ENCODE measurements at places on chromosomes 12 and 14.

- no peak for DNase-seq
These were observed 25.1 kb downstream of the KCNC2 start for GRCh38 chr12:75184516-75184915.

- DNase-seq: no peak
These were observed 608 bp downstream of the ZNF410 start for GRCh38 chr14:73887318-73887616.

- no peak for DNase-seq
These were observed at the start of gene SLC2A14 for GRCh38 chr12:7872566-7873319. Gene SLC2A14, minus strand, starts transcription at chr12:7872915. Its CDS starts 3,035 bp downstream, at chr12:7869880.

- no peak for DNase-seq
These were observed 170.3 kb upstream of the LMNTD1 start for GRCh38 chr12:25723336-25723735.

DNA sequence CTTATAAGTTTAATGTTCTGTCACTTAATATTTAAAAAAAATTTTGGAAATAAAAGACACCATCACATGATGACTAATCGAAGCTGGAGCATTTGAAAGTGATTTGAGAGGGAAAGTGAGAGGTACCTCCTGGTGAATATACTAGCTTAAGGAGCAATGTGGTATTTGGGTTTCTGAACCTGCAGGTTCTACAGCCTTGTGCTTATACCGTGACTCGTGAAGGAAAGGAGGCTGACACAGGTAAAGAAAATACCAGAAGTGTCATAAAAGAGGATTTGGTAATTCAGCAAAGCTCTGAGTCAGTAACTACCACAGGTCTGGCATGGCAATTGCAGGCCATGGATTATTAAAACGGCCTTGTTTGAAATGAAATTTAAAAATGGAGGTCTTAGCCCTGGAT lies 151.0 kb downstream of the SLC38A4 start:
- no peak for DNase-seq

DNA sequence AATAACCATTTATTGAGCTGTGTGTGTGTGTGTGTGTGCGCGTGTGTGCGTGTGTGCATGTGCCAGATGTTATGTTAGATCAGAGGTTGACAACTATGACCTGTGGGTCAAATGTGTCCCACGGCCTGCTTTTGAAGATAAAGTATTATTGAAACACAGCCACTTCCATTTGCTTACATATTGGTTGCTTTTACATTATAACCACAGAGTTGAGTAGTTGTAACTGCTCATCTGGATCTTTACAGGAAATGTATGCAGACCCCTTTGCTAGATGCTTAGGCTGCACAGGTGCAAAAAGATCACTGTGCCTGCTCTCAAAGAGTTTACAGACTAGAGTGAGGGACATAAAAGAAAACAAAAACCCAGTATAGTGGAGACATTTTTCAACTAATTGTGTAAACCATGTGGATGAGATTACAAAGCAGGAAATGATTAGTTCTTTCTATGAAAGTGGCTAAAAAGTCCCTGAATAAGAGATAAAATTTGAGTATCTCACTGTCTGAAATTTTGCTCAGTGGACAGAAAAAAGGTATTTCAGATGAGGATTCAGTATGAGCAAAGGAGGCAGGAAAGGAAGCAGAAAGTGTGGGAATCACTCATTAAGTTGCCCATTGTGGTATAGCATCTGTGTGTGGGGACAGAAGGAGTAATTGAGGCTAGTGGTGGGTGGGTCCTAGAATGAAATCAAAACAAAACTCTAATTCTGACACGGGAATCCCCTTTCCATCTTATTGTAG lies 188.4 kb downstream of the PAH start:
- DNase-seq: no peak

DNA sequence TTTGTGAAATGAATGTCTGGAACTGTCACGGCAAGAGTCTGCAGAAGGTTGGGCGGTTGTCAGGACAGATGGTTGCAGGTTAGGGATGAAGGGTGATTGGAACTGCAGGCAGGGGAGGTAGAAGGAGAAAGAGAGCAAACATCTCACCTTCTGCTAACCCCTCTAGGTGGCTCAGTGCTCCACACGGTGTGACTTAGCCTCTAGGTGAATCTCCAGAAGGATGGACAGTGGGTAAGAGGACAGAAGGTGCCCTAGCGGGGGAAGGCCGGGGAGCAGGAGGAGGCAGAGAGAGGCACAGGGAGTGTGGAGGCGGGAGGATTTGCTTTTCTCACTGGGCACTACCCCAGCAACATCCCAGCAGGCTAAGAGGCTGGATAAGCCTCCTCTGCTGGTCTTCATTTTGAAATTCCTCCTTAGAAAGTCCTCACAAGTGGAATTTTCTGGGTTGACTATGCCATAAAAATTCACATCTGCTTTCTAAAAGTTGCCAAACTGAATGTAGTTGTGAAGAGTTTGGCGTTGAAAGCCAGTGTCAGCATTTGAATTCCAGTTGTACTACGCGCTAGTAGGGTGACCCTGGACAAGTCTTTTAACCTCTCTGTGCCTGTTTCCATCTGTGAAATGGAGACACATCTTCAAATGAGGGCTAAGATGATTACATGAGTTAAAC lies 10.7 kb upstream of the GPR68 start:
- peak; percentile 79 for DNase-seq

GRCh38 chr14:72576258-72576657 lies 317.6 kb downstream of the DPF3 start:
- no peak for DNase-seq

DNA sequence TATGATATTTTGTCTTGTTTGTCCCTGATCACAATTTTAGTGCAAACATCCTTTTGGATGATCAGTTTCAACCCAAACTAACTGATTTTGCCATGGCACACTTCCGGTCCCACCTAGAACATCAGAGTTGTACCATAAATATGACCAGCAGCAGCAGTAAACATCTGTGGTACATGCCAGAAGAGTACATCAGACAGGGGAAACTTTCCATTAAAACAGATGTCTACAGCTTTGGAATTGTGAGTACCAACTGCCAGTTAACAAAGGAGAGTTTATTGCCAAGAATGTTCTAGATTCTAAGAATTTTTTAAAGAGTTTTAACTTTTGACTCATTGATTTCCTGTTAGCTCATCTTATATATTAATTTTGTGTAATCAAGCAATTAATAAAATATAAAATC lies 55.4 kb downstream of the IRAK3 start:
- DNase-seq: no peak

- no peak for DNase-seq
These were observed 12.1 kb downstream of the NUAK1 start for GRCh38 chr12:106126441-106127337.

GRCh38 chr12:67070604-67071003 lies 198.6 kb upstream of the CAND1 start:
- DNase-seq: no peak

DNA sequence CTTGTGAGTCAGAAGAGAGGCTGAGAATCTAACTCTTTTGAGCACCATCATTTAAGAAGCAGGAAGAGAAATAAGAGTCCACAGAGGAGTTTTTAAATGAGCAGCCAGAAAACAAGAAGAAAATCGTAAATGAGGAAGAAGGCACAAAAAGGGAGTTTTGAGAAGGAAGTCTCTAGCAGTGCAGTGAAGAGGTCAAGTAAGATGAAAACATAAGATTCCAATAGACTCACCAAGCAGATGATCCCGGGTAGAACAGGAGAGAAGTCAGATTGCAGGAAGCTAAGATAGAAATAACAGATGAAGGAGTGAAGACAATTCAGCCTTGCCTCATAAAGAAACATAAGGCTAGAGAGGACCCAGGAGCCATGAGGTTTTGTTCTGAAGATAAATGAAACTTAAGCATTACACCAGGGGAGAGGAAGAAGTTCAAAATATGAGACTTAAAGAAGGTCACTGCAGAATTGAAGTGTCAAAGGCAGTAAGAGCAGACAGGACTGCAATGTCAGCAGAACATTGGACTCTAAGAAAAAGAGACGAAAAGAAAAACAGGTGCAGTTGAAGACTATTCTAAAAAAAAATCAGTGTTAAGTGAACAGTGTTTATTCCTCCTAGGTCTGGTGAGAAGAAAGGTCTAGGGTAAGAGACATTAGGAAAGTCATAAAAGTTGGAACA lies 229.0 kb downstream of the SEC23A start:
- DNase-seq: no peak

DNA sequence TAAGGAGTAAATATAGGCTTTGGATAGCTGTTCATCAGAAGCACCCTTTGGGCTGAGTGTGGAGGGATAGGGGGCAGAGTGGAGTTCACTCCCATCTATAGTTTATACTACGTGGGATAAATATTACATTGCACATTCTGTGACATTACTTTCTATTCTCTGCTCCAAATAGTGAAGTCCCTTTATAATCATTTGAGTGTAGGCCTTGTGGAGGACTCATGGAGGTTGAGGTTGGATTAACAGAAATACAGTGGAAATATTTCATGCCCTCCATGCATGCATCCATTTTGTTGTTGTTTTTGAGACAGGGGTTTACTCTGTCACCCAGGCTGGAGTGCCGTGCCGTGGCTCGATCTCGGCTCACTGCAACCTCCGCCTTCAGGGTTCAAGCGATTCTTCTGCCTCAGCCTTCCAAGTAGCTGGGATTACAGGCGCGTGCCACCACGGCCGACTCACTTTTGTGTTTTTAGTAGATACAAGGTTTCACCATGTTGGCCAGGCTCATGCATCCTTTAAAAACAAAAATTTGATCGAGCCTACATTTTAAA lies 1.4 kb downstream of the CHPT1 start:
- DNase-seq: peak; percentile 66

DNA sequence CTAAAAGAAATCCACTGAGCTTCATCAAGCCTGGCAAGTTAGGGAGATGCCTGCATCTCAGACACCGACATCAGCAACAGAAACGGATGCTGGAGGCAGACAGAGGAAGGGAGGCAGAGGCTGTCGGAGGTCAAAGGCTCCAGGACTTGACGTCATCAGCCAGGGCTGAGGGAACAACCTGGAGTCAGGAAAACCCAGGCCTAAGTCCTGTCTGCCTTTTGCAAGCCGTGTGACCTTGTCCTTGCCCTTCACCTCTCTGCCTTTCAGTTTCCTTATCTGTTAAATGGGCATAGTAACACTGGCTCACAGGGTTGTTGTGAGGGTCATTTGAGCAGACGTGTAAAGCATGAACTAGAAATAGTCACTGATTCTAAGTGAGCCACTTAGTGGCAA lies 194.2 kb downstream of the BCL11B start:
- DNase-seq: no peak

DNA sequence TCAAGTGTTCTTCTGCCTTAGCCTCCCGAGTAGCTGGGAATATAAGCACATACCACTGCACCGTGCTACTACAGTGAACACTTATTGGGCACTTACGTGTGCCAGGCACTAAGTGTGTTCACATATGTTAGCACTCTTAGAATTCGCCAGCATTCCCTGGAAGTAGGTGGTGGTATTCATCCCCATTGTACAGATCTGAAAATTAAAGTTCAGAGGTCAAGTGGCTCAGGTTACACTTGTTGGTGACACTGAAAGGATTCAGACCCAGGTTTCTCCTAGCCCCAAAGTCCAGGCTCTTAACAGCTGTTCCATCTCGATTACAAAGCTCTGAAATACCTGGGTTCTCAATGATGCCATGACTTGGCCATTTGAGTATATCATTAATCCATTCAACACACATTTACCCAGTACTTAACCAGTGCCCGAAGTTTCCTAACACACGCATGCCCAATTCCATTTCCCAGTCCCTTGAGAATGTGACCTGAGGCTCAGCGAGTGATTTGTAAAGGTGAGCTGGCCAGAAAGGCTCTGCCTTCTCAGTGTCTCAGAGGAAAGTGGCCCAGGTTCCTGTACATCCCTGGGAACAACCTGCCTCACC lies 4.8 kb downstream of the MVK start:
- DNase-seq: no peak

DNA sequence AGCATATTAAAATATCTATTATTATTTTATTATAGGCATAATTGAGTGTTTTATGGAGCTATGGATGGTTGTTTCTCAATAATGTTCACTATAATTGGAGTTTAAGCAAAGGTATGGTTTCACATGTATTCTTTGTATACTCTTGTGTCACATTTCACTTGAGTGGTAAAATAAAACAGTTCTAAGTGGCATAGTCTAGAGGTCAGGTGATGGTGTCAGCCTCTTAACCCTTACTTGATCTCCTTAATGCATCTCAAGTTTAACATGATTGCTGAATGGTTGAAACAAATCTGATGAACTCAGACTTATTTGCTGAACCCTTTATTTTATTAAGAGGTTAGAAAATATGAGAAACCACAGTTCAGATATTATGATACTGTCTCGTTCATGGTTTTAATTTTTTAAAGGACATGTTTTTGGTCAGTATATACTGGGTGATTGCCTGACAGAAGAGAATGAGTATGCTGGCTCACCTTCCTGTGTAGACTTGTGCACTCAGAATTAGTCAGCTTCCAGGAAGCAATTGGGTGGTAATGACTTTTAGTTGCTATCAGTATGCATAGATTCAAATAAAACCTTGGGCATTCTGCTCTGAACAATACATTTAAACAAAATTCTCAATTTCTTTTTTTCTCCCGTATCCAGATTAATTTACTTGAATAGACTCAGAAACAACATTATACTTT lies 464.6 kb downstream of the PCNX1 start:
- no peak for DNase-seq

DNA sequence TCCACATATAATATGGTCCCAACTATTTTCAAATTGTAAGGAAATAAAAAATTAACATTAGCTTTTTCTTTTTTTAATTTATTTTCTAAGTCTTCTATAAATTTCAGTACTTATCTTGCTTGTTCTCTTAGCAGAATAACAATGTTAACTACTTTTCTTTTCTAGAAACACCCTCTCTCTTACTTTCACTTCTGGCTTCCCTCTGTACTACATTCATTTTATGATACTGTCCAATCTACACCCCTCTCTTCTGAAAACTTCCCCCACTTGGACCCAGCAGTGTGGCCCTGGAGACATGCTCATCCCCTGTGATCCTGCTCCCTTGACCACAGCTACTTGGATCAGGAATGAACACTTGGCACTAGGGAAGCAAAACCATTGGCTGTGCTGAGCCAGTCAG lies 15.7 kb downstream of the SGPP1 start:
- no peak for DNase-seq

DNA sequence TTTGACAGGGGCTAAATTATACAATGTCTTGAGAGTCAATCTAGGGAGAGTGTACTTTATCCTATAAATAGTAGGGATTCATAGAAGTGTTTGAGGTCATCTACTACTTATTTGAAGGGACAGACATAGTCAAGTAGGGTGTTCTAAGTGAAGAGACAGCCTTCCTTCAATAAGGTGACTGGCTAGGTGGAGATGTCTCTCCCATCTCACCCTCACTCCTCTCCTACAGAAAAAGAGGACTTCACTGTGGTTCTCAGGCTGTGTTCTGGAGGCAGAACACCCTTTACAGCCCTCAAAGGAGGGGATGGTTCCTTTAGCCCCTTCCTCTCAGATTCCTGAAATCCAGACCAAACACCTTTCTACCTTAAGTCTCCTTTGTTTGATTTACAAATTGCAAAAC lies 2.8 kb upstream of the NFE2 start:
- no peak for DNase-seq

GRCh38 chr12:10214136-10214894 lies 1.6 kb downstream of the GABARAPL1 start:
- DNase-seq: peak; percentile 39
